ENCODE measurements at places on chromosomes 1 and 21.
A peak's percentile ranks its signal among the peaks of the same experiment; 100 is the strongest.

DNA sequence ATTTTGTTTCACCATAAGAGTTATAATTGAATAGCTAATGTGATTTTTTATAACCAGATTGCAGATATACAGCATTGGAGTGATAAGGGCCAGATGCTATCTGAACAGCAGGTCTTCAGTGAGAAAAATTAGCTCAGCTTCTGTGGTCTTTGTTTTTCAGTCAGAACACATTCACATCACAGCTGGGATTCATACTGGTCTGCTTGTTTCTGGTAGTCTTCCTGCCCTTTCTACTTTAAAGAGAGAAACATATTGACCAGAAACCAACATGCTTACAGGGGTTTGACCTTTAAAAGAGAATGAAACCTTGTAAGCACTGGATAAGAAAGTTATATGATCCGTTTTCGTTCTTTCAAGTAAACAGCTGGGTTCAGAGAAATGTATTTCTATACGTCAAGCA, 213.7 kb upstream of the TMPRSS15 start:
- no peak for DNase-seq

- DNase-seq = no peak
Measured at GRCh38 chr1:94819238-94819944, 766 bp upstream of the SLC44A3 start.

DNA sequence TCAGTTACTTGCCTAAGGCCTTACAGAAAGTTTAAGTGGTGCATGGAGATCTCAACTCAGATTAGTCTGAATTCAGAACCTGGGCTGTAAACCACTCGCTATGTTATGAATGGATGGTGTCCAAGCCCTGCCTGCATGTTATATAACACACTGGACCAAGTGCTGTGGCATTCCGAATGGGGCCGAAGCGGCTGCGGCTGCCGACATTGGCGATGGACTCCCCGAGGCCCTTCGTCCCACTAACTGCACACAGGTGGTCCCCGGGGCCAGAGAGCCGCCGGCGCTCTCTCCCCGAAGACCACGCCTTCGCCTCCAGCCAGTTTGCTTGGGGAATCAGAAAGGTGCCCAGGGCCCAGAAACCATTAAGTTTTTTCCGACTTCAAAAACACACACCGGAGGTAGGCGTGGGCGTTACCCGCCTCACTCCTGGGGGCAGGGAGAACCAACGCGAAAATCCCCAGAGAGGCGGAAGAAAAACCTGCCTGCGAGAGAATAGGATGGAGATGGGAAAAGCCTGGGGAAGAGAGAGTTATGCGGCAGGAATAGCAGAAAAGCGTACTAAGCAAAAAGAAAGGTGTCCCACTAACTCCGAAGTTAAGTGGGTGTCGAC, 579 bp upstream of the TENT5C start:
- DNase-seq = no peak

DNA sequence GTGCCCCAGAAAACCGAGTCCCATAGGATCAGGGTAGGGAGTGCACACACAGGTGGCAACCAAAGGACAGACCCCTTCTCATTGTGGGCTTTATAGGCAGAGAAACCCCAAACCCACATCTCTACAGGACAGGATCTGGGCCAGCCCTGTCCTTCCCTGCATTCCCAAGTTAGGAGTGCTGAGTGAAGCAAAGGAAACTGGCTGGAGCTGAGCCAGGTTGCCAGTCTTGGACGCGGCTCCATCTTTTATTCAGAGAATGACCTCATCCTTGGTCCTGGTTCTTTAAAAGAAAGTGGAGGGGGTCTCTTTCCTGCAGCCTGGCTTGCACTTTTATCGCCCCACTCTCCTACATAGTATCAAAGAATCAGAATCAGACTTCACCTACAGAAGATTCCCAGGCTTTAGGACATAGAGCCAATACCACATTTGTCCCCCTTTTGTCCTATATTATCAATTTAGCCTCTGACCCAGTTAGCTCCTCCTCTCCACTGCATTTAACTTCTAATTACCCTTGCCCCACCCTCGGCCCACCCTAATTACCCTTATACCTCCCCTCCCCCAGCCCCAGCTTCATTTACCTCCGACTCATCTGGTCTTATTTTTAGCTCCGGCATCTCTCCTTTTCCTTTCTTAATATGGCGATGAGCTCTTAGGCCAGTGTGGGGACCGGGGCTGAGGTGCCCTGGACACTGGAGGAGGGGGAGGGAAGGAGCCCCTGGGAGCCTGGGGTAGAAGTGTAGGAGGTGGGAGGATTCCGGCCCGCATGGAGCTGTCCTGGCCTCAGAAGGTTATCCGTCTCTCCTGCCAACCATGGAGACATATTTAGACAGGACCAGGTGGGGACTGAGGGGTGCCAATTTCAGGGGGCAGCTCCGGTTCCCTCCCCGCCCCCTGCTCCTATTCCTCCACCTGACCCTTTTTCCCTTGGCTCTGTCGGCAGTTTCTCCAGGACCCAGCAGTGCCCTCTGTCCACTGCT, at the start of gene CASQ1:
Gene CASQ1 (plus strand): TSS at position 927 of the 977 bp plus-strand sequence. CDS start 177 bp downstream, outside the sequence.
- no peak for DNase-seq

DNA sequence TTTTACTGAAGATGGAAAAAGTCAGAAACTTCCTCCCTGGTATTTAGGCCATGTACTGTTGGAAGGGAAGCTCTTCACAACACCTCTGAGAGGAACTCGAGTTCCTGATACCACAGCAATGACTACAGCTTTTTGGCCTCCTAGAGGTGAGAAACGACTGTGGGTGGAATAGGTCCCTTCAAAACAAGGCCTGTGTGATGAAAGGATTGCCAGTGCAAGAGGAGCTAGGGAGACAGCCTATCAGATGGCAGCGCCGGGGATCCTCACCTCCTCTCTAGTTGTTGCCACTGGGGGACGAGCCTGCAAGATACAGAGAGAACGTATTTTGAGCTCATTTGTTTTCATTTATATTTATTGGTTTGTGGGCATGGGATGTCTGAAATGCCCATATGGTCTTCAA, 187.8 kb upstream of the KCND3 start:
- no peak for DNase-seq

- DNase-seq = no peak
Measured at GRCh38 chr1:60213253-60213652, 139.7 kb upstream of the C1orf87 start.

- DNase-seq = no peak
Measured at GRCh38 chr1:117466761-117467160, 99.5 kb downstream of the MAN1A2 start.

- DNase-seq = no peak
Measured at GRCh38 chr21:46289655-46290179, 3.6 kb downstream of the YBEY start.

DNA sequence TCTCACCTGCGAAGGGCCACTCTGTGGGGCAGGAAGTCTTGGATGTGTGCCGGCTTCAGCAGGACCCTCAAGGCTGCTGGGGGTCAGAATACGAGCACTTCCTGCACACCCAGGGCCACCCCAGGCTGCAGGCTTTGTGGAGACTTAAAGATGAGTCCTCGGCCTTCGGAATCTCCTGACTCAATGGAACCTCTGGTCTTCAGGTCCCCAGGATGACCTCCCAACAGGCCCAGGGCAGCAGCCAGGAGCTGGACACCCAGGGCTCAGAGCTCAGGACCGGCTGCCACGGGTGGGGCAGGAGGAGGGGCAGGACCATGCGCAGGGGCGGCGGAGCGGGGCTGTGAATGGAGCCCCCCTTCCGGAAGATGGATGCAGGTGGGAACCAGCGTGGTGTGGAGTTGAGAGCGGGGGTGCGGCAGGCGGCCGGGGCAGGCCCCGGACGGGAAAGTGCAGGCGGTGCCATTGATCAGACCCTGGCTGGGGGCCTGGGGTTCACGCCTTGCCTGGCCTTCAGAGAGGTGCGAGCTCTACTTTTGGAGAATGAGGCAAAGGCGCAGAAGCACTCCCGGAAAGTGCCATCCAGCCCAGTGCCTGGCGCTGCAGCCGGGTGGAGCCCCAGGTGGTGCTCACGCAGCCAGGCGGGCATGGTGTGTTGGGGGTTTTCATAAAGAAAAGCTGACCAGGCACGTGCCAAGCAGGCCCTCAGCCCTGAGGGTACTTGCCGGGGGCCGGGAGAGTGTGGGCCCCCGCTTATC, 10.4 kb downstream of the COL18A1 start:
- DNase-seq = no peak

DNA sequence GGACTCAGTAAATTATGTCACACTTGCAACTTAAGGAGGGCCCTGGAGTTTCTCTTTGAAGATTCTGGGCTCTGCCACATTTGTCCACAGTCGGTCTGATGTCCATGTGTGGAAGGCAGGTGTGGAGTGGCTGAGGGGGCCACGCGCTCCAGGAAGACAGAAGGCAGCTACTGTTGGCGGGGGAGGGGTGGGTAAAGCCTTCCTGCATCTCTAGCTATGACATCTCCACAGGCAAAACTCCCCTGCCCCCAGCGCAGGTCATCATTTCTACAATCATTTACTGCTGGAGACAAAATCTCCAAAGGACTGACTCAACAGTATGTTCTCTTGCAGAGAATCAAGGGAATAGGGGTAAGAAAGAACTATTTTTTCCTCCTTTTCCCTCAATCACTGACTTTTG, 11.4 kb upstream of the TSPEAR start:
- no peak for DNase-seq

DNA sequence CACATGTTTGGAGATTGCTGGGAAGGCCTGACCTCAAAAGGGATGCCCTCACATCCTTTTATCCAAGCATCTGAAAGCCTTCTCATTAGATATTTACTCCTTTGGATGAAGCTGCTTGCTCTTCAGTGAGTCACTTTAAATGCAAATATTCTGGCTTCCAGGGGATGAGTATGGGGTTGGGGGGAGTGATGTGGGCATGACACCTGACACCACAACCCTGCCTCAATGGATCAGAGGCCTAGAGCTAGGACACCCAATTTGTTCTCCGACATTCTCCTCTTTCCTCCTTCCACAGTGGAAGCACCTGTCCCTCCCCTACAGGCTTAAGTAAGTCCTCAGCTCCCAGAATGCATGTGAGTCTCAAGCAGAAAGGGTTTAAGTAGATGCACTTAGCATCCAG, 238.3 kb downstream of the OMA1 start:
- DNase-seq = no peak

GRCh38 chr1:40404670-40405462, 31.3 kb downstream of the SMAP2 start:
- DNase-seq = no peak

GRCh38 chr1:88891951-88892340, 579 bp upstream of the GTF2B start:
- no peak for DNase-seq

- no peak for DNase-seq
Measured at GRCh38 chr1:14220324-14220723, 378.2 kb upstream of the KAZN start.

GRCh38 chr1:109728870-109729269, 12.0 kb downstream of the GSTM3 start:
- DNase-seq = no peak

DNA sequence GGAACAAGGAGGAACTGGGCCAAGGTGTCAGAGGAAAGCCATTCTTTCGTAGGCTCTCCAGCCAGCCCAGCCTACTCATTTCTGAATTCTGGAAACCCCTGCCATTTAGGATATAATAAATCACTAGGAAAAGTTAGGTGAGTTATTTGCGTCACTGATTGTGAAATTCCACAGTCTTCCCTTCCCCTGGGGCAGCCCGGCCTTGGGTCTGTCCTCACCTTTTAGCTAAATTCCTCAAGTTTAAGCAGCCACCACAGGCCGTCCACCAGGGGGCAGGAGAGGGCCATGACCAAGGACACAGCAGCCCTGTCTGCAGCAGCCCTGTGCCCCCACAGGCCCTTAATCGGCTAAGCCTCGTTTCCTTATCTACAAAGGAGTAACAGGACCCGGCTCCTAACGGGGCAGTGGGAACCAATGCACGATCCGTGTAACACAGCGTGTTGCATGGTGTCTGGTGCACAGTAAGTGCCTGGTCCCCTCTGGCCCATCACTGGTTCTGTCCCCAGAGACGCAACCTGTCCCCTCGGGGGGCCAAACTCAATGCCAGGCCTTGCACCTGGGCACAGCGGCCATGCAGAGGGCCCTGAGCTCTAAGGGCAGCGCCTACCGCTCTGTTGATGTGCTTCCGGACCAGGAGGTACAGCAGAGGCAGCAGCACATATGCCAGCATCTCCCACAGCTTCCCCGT, 18.1 kb downstream of the GPR157 start:
- peak; percentile 66 for DNase-seq

DNA sequence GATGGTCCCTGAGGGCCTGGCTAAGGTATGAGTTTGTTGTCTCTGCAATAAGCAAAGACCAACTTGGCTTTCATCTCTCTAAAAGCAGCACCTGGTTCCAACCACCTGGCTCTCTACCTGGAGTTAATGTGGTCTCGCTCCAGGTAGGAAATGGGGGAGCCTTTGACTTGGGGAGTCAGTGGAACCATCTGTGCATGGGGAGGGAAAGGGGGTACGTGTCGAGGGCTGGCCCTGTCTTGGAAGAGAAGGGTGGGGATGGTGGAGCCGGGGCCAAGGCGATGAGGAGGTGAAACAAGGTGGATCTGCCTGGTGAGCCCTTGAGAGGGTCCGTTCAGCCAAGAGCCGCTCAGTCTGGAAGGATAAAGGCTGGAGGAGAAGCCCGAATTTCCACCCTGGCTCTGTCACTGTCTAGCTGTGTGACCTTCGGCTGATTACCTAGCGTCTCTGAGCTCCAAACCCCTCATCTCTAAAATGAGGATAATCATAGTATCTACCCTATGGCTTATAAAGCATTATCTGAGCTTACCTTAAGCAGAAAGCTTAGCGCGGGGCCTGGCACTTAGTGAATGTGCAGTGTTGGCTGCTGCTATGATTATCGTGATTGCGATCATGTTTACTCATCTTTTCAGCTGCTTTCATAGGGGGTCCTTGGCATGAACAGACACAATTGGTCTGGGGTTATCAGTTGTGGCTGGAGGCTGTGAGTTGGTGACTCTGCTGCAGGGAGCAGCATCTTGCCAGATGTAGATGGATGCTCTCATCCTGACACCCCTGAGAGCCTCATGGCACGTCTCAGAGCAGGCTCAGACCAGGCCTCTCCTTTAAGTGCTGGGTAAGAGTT, 78.7 kb downstream of the ACTL8 start:
- DNase-seq = no peak

- DNase-seq = no peak
Measured at GRCh38 chr21:41501919-41502318, 6.0 kb downstream of the TMPRSS2 start.

DNA sequence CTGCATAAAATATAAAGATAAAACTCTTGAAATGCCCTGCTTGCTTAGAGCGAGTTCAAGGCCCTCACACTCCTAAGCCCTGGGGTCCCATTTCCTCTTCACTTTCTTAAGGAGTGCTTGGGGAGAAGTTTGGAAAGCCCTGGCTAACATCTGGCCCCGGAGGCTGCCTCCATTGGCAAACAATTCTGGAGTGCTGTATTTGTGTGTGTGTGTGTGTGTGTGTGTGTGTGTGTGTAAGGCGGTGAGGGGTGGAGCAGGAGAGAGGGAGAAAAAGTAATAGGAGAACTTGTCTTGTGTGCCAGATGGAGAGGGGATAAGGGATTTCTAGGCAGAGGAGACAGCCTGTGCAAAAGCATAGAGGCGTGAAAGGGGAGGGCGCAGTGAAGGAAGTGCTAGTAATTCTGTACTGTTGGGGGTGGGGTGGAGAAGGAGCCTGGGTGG, 578 bp upstream of the TRIM62 start:
- DNase-seq = peak; percentile 29

GRCh38 chr1:37486680-37487618, 12.6 kb downstream of the ZC3H12A start:
- no peak for DNase-seq

- DNase-seq = no peak
Measured at GRCh38 chr1:183390561-183390960, 27.6 kb downstream of the NMNAT2 start.

- no peak for DNase-seq
Measured at GRCh38 chr1:221778535-221779142, 36.8 kb upstream of the DUSP10 start.

- no peak for DNase-seq
Measured at GRCh38 chr21:17089091-17089491, 423.8 kb upstream of the CXADR start.

Data from fibroblast of skin of left biceps (primary cell).